ENCODE measurements at places on chromosomes 1 and 21.

GRCh38 chr1:235783148-235783776, 83.4 kb downstream of the LYST start:
- DNase-seq = no peak

DNA sequence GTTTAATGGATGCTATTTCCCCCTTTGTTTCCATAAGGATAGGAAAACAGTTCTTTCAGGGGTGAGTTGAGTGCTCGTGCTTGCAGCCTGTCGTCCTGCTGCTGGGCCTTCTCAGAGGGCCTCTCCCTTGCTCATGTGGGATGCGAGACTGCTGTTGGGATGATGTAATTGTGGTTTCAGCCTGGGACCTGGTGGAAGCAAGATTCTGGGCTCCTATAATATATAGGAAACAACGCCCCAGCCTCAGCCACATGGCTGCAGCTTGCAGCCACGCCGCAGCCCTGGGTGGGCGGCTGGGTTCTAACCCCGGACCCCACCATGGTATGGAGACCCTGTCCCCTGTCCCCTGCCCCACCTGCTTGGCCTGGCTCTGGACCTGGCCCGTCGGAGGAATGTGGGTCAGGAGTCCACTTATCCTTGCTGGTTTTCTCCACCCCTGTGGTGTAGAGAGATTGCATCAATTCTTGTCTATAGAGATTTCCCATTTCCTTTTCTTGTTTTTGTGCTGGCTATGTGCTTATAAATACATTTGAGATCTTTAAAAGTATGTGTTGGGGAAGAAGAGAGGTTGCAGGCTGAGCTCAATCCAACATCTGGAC, 357.8 kb downstream of the SIPA1L2 start:
- no peak for DNase-seq

- no peak for DNase-seq
Observed at GRCh38 chr1:225476538-225476988, 48.7 kb upstream of the LBR start.

DNA sequence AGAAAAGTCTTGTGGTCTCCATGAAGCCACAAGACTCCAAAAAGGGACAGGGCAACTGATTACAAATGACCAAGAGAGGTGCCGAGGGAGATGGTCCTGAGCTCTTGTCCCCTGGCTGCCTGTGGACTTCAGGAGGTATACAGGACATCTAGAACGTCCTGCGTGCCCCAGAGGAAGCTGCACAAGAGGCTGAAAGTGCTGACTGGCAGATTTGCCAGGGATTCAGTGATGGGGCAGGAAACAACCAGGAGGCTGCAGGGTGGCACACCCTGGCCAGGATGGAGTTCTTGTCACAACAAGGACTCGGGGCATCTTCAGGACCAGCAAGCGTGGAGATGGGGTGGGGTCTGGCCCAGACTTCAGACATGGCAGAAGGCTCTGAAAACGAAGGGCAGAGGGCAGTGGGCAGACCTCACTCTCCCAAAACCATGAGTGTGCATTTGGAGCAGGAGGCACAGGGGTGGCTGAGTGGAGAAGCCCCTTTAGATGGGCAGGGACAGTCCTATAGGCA, 13.4 kb upstream of the PKP1 start:
- DNase-seq = no peak

DNA sequence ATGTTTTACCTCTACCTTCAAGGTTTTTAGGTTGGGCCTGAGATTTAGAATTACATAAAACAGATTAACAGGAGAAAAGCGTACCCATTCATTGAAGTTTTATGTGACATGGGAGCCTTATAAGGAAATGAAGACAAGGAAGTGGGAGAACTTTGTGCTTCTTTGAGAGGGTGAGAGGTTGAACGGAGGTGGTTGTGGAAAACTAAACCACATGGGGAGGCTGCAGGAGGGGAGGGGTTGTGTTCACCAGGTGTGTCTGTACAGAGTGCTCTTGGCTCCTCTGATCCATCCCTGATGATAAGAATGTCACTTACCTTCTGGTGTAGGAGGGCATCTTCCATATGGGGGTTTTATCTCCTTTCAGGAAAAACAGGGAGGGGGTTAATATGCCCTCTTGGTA, 2.7 kb downstream of the SLX9 start:
- DNase-seq = no peak

- no peak for DNase-seq
Observed at GRCh38 chr1:241627453-241628259, 12.5 kb downstream of the CHML start.

All from Panc1 (cell line).